Stimulated activated memory B cell treated with anti-CD40 and anti-IgM and Interleukin-4, amounts not matched to agents 10 μg/mL and 1 μg/mL and 100 μg/mL, for 72 hours (primary cell): ENCODE measurements at places on chromosomes 13 and 19.

DNA sequence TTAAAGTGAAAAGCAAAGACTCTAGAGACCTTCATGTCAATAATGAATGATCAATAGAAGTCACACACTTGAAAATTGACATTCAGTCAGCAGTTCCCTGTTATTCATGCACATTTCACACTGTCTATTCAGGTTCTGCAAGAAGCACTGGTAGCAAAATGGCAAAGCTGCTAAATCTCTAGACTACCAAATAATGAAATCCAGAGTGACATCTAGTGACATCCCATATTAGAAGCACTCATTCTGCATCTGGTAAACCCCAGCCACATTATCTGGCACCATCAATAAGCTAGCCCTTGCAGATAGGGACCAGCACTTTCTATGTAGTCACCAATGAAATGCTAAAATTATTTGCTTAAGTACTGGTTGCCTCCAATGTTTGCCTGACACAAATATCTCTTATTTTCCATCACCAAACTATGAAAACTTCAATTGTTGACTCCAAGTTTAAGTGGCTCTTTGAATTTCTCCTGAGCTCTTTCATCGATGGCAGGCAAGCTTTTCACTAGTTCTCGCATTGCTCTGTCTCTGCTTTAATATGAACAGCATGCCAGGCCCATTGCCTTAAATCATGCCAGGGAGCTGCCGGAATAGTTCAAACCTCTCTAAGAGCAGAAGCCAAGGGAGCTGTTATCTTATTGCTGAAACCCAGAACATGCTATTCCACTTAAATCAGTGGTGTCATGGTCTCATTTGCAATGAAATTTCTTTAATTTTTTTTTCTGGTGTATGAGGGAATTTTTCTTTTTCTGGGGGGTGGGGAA, 409.9 kb downstream of the MZT1 start:
- H3K27me3 ChIP-seq: no peaks in the 10 kb centered on the region
- H3K27ac ChIP-seq: no peak overlapping the region
- H3K36me3 ChIP-seq: no peaks in the 10 kb centered on the region
- ATAC-seq: no peak

- no peak overlapping the region for H3K4me3 ChIP-seq
- H3K4me1 ChIP-seq: no peaks in the 10 kb centered on the region
- H3K36me3 ChIP-seq: peaks cover 4% of the 10 kb centered on the region
- peaks cover 17% of the 10 kb centered on the region for H3K27me3 ChIP-seq
- ATAC-seq: no peak
- no peak overlapping the region for H3K27ac ChIP-seq
Measured at GRCh38 chr13:26646603-26647002, 89.1 kb downstream of the WASF3 start.

DNA sequence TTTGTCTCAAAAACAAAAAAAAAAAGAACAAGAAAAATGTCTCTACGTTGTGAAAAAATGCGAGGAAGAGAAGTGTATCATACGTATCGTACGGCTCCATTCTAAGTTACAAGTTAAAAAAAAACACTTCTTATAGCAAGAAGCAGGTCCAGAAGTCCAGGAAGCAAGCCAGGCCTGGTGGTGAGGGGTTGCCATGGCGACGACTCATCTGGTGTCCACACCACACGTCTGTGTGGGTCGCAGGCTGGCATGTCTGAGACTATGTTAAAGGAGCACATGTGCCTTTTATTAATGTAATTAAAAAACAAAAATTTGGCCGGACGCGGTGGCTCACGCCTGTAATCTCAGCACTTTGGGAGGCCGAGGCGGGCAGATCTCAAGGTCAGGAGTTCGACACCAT, 5.9 kb downstream of the MED16 start:
- peaks cover 24% of the 10 kb centered on the region for H3K4me1 ChIP-seq
- H3K4me3 ChIP-seq: no peak overlapping the region

DNA sequence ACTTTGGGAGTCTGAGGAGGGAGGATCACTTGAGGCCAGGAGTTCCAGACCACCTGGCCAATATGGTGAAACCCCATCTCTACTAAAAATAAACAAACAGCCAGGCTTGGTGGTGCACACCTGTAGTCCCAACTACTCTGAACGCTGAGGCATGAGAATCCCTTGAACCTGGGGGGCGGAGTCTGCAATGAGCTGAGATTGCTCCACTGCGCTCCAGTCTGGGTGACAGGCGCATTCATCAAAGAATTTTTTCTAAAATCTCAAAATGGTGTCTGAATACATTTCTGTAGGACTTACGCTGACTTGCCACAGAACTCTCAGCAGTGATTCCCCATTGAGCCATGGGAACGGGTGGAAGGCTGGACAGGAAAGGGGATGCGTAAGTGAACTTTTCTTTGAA, 18.0 kb upstream of the ERVV-1 start:
- ATAC-seq: no peak
- peaks cover 10% of the 10 kb centered on the region for H3K36me3 ChIP-seq
- H3K27ac ChIP-seq: no peak overlapping the region
- peaks cover 24% of the 10 kb centered on the region for H3K27me3 ChIP-seq
- no peak overlapping the region for H3K4me3 ChIP-seq

DNA sequence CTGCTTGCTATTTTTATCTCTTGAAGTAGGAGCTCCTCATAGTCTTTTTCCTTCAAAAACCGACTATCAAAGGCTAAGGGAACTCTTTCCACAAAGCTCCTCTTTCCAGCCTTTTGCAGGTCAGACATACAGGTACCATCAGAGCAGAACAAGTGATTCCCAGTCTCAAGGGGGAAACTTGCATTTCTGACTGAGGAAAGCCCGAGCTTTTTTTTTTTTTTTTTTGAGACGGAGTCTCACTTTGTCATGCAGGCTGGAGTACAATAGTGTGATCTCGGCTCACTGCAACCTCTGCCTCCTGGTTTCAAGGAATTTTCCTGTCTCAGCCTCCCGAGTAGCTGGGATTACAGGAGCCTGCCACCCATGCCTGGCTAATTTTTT, 32.0 kb downstream of the RUBCNL start:
- H3K36me3 ChIP-seq: peaks cover 77% of the 10 kb centered on the region
- no peak for ATAC-seq
- H3K27me3 ChIP-seq: no peaks in the 10 kb centered on the region
- H3K27ac ChIP-seq: peak overlapping the region; percentile 71
- H3K4me3 ChIP-seq: no peak overlapping the region

DNA sequence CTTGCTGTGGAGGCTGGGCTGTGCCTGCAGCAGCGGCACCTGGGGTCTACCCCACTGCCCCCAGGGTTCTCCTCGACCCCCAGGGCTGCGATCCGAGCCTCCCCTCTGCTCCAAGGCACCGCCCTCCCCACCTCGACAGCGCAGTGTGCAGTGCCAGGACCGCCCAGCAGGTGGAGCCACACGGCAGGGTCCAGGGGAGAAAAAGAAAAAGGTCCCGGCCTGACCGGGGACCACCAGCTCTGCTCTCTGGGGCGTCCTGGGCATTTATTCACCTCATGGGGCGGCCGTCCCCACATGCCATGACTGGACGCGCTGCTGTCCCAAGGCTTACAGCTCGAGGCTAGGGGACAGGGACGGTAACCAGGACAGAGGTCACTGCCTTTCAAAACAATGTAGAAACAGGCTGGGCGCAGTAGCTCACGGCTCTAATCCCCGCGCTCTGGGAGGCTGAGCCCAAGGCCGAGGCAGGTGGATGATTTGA, 10.6 kb downstream of the REXO1 start:
- H3K27me3 ChIP-seq: no peaks in the 10 kb centered on the region
- H3K4me3 ChIP-seq: no peak overlapping the region
- no peak for ATAC-seq
- H3K27ac ChIP-seq: no peak overlapping the region

DNA sequence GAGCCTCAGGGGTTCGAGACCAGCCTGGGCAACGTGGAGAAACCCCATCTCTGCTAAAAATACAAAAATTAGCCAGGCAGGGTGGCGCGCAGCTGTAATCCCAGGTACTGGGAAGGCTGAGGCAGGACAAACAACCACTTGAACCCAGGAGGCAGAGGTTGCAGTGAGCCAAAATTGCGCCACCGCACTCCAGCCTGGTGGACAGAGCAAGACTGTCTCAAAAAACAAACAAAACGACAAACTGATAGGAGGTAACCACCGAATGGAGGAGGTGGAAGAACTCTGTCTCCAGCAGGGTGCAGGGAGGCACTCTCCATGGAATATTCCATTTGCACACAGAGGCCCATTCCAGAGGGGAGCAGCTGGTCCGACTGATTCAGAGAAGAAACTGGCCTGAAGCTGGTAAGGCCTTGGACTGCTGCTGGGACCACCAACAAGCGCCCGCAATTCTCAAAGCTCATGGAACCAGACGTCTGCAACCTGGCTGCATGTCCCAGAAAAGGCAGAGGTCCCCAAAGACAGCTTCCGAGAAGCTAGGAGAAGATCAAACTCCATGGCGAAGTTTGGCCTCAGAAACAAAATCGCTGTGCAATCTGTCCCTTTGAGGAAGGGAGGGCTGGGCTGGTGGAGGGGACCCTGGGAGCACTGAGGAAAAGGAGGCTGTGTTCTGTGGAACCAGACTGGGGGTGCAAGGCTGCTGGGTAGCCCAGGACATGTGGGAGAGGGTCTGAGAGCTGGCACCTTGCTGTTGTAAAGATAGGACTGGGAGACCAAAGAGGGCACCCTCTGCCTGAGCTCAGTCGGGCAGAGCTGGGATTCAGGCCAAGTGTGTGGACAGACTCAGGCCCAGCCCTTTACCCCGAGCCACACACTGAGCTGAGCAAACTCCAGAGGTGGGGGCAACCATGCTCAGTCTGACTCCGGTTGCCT, 35.2 kb downstream of the SLC25A42 start:
- peaks cover 13% of the 10 kb centered on the region for H3K36me3 ChIP-seq
- no peaks in the 10 kb centered on the region for H3K4me1 ChIP-seq
- H3K27ac ChIP-seq: no peak overlapping the region
- no peak overlapping the region for H3K4me3 ChIP-seq

GRCh38 chr13:74869846-74870245, 612.1 kb downstream of the TBC1D4 start:
- no peaks in the 10 kb centered on the region for H3K27me3 ChIP-seq
- ATAC-seq: no peak
- no peak overlapping the region for H3K27ac ChIP-seq
- H3K4me3 ChIP-seq: no peak overlapping the region
- no peaks in the 10 kb centered on the region for H3K4me1 ChIP-seq

GRCh38 chr19:13887517-13887916, 10.6 kb downstream of the NANOS3 start:
- H3K36me3 ChIP-seq: no peaks in the 10 kb centered on the region
- no peak overlapping the region for H3K27ac ChIP-seq
- no peaks in the 10 kb centered on the region for H3K27me3 ChIP-seq
- peaks cover 2% of the 10 kb centered on the region for H3K4me1 ChIP-seq

- no peak overlapping the region for H3K27ac ChIP-seq
- H3K36me3 ChIP-seq: peaks cover 58% of the 10 kb centered on the region
- no peaks in the 10 kb centered on the region for H3K4me1 ChIP-seq
- ATAC-seq: no peak
- H3K4me3 ChIP-seq: no peak overlapping the region
Measured at GRCh38 chr13:50969691-50970090, 60.1 kb downstream of the RNASEH2B start.

- peaks cover 17% of the 10 kb centered on the region for H3K27me3 ChIP-seq
- ATAC-seq: peak; percentile 34
- H3K36me3 ChIP-seq: no peaks in the 10 kb centered on the region
- peak overlapping the region; percentile 55 for H3K27ac ChIP-seq
- H3K4me3 ChIP-seq: peak overlapping the region; percentile 8
Measured at GRCh38 chr19:8663920-8664670, 33.7 kb downstream of the NFILZ start.

- peaks cover 57% of the 10 kb centered on the region for H3K4me1 ChIP-seq
- peak overlapping the region; percentile 65 for H3K4me3 ChIP-seq
- no peaks in the 10 kb centered on the region for H3K27me3 ChIP-seq
- peaks cover 64% of the 10 kb centered on the region for H3K36me3 ChIP-seq
- peak; percentile 54 for ATAC-seq
- H3K27ac ChIP-seq: peak overlapping the region; percentile 61
Measured at GRCh38 chr13:46160471-46161066, 21.4 kb downstream of the LCP1 start.

DNA sequence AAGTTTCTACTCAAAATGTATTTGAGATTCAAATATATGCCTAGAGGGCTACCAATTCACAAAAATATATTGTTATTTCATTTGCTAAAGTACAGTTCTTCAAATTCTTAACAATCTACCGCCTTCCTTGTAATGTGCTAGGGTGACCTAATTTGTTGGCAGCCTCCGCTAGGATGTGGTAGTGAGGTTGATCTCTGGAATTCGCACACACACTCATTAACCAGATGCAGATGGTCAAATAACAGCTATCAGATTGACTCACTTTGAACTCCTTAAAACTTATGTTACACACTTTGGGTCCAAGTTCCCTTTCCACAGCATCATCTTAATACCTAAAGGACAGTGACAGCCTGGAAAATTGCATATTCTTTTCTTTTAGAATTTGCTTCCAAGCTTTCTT, 367.3 kb downstream of the DCT start:
- no peak overlapping the region for H3K4me3 ChIP-seq
- ATAC-seq: no peak
- H3K4me1 ChIP-seq: no peaks in the 10 kb centered on the region
- no peak overlapping the region for H3K27ac ChIP-seq

GRCh38 chr13:46296115-46296822, 84.5 kb downstream of the LRRC63 start:
- H3K27ac ChIP-seq: peak overlapping the region; percentile 57
- H3K36me3 ChIP-seq: no peaks in the 10 kb centered on the region
- no peak overlapping the region for H3K4me3 ChIP-seq
- H3K4me1 ChIP-seq: peaks cover 15% of the 10 kb centered on the region
- H3K27me3 ChIP-seq: peaks cover 18% of the 10 kb centered on the region

DNA sequence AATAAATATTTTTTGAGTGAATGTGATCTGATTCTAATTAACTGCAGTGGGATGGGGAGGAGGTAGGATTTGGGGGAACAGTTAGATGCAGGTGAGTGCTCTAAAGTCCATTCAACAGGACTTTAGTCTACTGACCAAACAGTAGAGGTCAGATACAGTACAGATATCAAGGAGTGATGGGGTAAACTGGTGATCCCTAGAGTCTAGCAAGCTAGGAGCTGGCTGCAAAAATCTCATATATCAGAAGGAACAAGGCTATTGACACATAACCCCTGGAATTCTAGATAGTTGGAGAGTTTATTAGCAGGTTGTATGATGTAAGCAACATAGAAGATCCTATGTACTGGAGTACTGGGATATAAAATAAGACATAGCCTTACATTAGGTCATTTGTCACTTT, 131.6 kb downstream of the HS6ST3 start:
- H3K36me3 ChIP-seq: no peaks in the 10 kb centered on the region
- no peaks in the 10 kb centered on the region for H3K27me3 ChIP-seq
- no peak overlapping the region for H3K4me3 ChIP-seq
- ATAC-seq: no peak
- H3K4me1 ChIP-seq: no peaks in the 10 kb centered on the region

DNA sequence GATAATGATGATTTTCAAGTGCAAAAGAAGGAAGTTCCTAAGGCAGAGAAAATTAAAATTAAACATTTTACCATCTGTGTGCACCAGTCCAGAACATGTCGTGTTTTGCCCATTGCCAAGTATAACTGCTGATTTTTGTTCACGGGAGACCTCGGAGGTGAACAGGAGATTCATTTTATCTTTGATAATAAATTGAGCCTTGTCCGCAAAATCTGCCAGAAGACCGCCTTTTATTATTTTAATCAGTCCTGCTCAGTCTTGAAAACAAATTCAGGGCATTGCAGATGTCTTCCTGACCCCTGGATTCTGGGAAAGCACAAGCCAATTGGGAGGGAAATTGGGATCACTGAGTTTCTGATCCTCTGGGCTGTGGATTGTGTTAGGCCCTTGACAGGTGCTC, 165.9 kb downstream of the STK24 start:
- H3K27ac ChIP-seq: no peak overlapping the region
- H3K36me3 ChIP-seq: no peaks in the 10 kb centered on the region
- peaks cover 40% of the 10 kb centered on the region for H3K27me3 ChIP-seq
- no peak overlapping the region for H3K4me3 ChIP-seq
- ATAC-seq: no peak
